Osteocyte (in vitro differentiated cells): ENCODE measurements at places on chromosomes 1 and 21. TPM values are rescaled to one million over a fixed set of nuclear protein-coding genes. Genes with fewer than 3 reads are reported as not detected.
A peak's percentile ranks its signal among the peaks of the same experiment; 100 is the strongest.

DNA sequence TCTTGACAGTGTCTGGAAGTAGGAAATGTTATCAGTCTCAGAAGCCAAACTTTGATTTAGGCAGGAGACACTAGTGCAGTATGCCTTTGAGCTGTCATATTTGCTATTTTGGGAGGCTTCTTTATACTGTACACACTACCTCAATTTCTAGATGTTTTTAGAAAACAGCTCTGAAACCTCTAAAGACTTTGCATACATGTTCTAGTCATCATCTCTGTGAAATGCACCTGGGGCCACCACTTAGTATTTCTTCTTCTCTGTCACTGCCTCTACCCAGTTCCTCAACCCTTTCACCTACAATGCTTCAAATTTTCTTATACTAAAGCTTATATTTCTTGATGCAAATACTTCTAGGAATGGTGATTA is 29.1 kb upstream of the PLA2G4A start:
- no peak for DNase-seq

GRCh38 chr1:153956997-153957715 is 1.3 kb downstream of the CRTC2 start:
- DNase-seq, result no peak

- DNase-seq, result no peak
Measured at GRCh38 chr1:85188530-85188929, 12.3 kb downstream of the SYDE2 start.

GRCh38 chr1:114456586-114456985 is 54.4 kb downstream of the TRIM33 start:
- DNase-seq, result no peak

The PRMT6 gene
- total RNA-seq, result 18.5 and 19.7 TPM in 2 replicates

- no peak for DNase-seq
Measured at GRCh38 chr21:34691390-34692032, 22.7 kb downstream of the CLIC6 start.

The REN gene
- not detected in 2 replicates for total RNA-seq

GRCh38 chr21:28126521-28127174 is 866.0 kb downstream of the LTN1 start:
- DNase-seq, result no peak

DNA sequence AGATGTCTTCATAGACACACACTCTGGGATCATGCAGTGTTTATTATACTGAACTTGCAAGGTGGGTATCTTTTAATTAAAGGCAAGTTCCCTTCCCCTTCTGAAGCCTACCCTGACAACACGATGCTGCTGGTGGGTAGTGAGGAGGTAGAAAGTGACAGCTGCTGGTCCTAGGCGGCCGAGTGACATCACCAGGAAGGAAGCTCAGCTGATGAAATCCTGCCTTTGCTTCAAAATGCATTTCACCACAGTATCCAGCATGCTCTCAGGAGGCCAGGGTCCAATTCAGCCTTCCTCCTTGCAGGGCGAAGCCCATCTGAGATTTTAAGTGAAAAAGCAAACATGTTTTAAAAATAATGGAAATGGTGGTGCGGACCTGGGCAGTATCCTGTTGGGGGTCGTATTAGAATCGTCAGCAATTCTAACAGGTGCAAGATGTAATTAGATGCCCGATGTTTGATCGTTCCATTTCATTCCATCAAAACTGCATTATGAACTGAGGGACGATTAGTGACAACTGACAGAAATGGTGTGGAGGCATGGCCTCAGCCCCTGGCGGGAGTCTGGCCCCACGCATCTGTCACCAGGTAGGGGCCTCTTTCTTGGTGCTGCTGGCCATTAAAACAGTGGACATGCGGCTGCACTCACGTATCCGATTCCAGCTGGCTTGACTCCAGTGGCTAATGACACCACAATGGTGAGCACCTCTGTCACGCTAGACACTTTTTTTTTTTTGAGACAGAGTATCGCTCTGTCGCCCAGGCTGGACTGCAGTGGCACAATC is 324.8 kb upstream of the C1orf174 start:
- peak; percentile 66 for DNase-seq

DNA sequence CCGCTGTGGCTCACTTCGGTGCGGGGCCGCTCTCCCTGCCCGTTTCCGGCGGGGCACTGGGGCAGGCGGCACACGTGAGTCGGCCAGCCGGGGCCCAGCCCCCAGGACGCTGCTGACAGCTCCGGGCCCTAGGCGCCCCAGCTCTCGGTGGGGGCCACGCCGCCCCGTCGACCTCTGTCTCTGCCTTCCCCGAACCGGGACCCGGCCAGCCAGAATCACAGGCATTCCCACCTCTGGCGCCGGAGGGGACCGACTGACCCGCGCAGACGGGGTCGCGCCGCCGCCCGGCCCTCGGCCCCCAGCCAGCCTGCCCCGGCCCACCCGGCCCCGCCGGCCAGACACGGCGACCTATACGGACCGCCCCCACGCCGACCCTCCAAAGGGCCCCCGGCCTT is 755 bp downstream of the SCMH1 start:
- DNase-seq, result peak; percentile 86

DNA sequence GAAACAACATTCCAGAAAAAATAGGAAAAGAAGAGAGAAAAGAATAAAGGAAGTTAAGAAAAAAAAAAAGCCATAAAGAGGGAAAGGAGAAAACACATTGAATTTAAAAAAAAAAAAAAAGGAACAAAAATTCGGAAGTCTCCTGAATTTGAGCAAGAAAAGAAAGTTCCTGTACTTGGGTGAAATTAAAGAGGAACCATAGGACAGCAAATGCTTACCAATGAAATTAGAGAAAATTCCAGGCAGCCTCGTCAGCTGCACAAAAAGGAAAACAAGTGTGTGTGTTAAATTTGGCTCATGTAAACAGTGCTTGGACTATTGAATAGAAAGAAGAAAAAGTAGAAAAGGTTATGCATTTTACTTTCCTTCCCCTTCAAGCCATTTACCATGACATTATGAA is 4.9 kb downstream of the IL12RB2 start:
- no peak for DNase-seq

- DNase-seq, result no peak
Measured at GRCh38 chr1:207922554-207922953, 11.6 kb upstream of the CD34 start.

The SLC9C2 gene
- total RNA-seq, result not detected in 2 replicates

The AMY2A gene
- total RNA-seq, result not detected in 2 replicates

DNA sequence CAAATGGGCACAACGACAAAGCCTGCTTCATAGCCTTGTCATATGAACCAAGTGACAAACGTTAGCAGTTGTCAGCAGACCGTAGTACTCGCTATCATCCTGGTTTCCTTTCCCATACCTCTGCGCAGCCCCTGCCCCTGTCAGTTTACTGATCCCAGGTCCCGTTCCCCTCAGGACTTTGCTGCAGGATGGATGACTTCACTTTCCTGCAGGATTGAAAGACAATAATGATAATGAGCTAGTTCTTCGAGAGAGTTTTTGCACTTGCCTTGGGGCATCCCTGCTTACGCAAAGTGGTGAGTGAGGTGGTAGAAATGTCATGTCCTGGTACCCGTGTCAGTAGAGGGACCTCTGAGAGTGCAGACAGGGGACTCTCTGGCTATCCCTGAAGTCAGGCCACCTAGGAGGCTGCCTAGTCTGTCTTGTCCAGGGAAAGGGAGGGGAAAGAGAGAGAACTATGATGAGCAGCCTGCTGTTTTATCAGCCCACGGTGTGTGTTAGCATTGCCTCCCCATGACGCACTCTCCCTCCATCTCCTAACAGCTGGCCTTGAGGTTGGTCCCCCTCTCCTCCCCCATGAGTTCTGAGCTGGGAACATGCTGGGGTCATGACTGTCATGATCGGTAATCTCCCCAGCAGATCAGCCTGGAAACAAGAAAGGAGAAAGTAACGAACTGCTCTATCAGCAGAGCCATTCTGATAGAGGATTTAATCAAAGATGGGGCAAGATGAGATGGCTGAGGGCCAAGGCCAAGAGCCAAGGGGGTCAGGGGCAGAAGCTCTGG is 53.7 kb downstream of the ELK4 start:
- no peak for DNase-seq

GRCh38 chr1:11502516-11502915 is 23.6 kb downstream of the DISP3 start:
- DNase-seq, result no peak
